ENCODE measurements at places on chromosomes 12 and 14.

DNA sequence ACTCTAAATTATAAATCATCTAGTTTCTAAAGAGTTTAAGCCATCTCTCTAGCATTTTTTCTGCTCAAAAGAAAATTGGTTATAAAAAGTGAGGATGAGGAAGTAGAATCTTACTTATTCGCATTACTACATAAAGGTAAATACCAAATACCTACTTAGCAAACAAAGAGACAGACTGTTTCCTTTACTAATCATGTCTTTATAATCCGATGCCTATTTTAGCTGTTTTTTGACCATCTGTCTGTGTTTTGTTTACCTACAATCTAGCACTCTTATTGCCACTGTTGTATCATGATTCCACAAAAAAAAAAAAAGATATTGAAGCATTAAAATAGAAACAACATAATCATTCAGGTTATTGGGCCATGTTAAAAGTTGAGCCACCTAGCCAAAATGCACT, 396.2 kb downstream of the PAWR start:
- DNase-seq: no peak

DNA sequence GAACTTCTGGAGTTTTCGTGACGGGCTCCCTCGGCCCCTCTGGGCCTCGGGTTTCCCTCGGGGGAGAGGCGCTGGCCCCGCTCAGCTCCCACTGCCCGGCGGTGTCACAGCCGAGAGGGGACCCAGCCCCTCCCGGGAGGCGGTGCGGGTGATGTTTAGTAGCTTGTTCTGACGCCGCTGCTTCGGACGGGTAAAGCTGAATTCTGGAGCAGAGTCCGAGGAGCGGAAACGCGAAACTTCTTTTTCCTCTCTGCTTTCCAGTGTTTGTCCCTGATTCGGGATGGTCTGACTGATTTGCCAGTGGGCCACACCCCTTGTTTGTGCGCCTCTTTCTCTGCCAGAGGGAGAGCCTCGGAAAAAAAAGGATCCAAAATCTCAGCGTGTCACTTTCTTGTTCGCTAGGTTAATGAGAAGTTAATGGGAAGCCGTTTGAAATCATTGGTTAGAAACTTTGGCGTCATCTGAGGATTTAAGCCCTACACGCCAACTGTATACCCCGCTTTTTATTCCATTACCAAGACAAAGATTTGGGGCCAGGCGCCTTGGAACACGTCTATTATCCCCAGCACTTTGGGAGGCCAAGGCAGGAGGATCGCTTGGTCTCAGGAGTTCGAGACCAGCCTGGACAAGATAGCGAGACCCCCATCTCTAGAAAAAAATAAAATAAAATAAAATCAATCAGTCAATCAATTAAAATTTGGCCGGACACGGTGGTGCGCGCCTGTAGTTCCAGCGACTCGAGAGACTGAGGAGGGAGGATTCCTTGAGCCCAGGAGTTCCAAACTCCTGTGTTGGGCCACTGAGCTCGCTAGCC, 756 bp downstream of the TULP3 start:
- no peak for DNase-seq

DNA sequence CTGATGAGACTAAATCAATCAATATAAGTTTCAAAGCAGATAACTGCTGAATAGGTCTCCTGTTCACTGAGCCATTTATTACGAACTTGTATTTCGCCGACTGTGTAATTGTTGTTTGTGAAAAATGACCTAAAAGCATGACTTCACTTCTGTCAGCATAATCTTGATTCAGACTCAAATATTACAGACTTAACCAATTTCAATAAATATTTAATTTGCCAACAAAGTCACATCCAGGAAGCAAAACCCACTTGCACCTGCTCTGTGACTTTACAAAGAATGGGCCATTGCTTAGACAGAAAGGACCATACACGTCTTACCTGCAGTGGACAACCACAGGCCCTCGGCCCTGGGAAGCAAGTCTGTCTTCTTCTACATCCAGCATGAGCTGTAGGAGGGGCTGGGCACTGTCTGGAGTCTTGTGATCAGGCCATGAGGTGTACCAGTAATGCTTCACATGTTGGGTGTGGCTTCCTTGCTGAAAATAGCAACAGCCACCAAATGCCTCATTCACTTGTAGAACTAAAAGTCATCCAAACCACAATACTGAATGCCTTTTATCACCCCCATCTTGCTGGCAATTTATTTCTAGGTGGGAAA, 23.5 kb upstream of the PTPRB start:
- no peak for DNase-seq

DNA sequence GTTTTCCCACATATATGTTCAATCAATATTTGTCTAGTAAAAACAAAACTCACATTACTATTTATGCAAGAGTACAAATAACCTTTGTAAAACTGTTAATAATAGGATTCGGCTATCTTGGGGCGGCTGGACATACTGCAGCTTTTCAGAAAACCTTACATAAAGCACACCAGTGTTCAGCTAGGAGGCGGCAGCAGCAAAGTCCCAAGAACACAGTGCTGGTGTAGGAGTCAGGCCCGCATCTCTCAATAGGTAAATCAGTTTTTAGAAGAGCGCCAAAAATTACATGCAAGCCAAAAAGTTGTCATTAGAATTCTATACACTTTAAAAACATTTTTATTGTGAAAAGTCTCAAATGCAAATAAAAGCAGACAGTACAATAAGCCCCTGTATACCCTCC, 37.5 kb downstream of the CCDC88C start:
- no peak for DNase-seq

DNA sequence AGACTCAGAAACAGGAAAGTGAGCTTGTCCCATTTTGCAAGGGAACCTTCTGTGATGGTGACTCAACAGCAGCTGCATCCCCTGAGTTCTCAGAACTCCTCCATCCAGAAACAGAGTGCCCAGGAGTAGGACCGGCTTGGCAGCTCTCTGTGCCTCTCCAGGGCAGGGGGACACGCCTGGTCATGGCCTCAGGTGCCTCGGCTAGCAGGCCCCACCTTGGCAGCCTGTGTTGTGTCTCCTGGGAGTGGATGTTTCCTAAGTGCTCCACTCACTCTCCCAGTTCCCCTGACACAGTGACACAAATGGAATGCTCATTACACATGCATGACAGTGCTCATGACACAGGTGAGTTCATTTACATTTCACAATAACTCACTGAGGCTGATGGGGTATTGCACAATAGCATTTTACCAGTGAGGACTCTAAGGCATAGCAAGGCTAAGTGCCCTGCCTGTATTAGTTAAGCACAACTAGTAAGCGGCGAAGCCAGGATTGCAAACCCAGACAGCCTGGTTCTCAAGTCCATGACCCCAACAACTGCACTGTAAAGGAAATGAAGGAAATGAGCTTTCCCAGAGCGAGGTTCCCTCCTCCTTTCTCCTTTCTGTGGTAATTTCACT, 47.4 kb downstream of the CALM1 start:
- no peak for DNase-seq

GRCh38 chr14:99971087-99971940, 93.9 kb upstream of the EVL start:
- peak; percentile 64 for DNase-seq

DNA sequence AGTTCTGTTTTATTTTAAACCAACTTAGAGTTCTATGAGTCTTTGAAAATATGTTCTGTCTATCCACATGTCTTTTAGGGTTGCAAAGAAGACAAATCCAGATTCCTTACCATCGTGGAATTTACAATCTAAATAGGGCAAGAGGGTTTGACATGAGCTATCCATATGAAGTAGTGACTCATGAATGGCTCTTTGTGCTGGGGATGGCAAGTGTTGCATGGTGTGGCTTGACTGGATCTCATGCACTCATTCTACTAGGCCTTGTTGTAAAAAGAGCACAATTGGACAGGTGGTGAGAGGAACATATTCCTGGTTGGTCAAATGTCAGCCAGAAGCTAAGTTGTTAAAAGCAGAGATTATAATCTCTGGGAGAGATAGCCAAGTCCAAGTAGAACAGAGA, 509.1 kb downstream of the DIO2 start:
- DNase-seq: no peak

- DNase-seq: no peak
Observed at GRCh38 chr12:87596636-87597035, 432.6 kb downstream of the C12orf50 start.

- DNase-seq: no peak
Observed at GRCh38 chr14:20493634-20494033, 11.7 kb upstream of the RNASE10 start.

DNA sequence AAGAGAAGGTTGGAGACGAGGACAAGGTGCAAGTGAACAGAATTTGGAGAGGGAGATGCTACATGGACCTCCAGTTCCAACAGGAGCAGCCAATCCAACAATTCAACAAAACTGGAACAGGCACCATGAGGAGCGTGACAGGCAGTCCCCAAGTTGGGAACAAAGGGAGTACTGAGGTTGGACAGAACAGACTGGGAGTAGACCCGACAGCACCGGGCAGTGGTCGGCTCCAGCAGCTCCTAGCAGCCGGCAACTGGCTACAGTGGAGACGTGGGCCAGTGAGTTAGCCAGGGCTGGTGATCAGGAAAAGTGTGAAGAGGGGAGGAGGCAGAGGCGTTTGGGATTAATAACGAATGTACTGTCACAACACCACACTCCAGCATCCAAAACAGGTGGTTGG, 16.4 kb downstream of the MAP3K9 start:
- DNase-seq: no peak

DNA sequence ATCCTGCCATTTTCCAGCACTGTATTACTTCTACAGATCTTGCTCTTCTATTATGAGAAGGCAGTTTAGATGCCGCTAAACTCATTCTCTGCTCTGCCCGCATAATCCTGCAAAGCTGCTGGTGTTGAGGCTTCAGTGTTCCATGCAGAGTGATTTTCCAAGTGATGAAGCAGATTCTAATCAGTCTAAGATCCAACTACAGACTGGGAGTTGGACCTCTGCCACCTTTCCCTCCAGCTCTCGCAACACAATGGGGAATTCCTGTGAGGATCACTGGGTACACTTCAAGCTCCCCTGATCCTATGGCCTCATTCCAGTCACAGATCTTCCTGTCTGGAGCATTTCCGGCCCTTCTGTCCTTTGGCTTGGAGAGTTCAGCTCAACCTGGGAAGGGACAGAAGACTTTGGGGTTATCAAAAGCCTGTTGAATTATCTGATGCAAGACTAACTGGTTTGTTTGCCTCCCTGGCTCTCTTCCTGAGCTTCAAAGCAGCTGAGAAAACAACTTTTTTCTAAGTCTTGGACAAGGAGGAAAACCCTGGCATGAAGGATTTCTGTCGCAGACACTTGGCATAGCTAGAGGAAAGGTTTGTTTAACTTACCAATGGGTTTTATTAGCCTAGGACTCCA, 333.9 kb downstream of the ZFP36L1 start:
- no peak for DNase-seq

DNA sequence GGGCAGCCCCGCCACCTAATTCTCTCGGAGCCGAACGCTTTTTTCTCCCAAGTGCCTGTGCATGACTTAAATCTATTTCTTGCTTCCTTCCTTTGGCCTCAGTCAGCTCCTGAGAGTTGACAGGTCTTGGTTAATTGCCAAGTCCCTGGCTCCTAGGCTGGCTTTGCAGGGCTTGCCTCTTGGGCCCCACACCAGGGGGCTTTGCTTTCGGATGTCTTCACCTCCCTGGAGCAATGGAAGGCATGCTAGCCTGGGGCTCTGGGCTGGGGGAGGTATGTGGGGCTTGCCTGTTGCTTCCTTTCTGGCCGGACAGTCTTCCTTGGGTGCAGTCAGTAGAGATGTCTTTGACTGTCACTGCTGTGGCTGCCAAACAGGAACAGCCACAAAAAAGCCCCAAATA, 2.2 kb upstream of the KRT80 start:
- DNase-seq: no peak
